ENCODE measurements at places on chromosomes 12 and 14. TPM values are rescaled to one million over a fixed set of nuclear protein-coding genes. Genes with fewer than 3 reads are reported as not detected.

Gene METAP2
- total RNA-seq, result 85.1 TPM

Gene KRT80
- total RNA-seq, result 0.62 TPM

Gene LETMD1
- total RNA-seq, result 43.4 TPM

Gene MARK3
- 72.1 TPM for total RNA-seq
